ENCODE measurements at places on chromosomes 7 and 10.

GRCh38 chr10:98489561-98490481 lies 43.1 kb upstream of the HPS1 start:
- DNase-seq: no peak

DNA sequence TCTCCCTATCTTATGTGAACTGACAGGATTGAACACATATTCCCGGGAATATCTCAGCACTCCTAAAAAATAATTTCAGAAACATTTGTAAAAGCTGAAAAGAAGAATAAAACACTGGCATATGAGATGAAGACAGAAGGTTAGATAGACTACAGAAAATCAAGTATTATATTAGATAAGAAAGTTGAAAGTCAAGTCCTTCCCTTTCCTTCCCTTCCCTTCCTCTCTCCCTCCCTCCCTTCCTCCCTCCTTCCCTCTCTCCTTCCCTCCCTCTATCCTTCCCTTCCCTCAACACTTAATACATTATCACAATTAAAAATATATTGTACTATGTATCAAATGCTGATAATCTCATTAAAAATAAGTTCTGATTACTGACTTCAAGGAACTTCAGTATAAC lies 122.5 kb downstream of the CTNNA3 start:
- DNase-seq: no peak

- DNase-seq: no peak
Measured at GRCh38 chr10:118214776-118215175, 127.3 kb downstream of the FAM204A start.

- no peak for DNase-seq
Measured at GRCh38 chr10:126179637-126180036, 208.6 kb downstream of the ADAM12 start.

DNA sequence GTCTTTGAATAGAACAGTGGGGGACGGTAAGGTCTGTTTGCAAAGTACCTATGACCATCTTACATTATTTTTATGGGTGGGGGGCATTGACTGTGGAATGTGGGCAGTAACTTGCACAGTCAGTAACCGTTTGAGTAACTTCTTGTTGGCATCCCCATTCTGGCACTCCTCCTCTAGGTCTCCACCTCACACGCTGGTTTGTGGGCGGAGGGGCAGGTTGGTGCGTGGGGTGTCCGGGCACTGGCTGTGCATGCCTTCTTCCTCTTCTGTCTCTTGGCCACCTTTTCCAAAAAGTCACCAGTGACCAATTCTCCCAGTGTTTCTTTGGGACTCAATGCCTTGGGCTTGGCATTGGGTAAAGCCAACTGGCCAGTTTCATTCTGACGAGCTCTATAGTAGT lies 43.6 kb downstream of the DNAJB6 start:
- DNase-seq: no peak

- no peak for DNase-seq
Measured at GRCh38 chr10:112898540-112899390, 51.3 kb upstream of the TCF7L2 start.

DNA sequence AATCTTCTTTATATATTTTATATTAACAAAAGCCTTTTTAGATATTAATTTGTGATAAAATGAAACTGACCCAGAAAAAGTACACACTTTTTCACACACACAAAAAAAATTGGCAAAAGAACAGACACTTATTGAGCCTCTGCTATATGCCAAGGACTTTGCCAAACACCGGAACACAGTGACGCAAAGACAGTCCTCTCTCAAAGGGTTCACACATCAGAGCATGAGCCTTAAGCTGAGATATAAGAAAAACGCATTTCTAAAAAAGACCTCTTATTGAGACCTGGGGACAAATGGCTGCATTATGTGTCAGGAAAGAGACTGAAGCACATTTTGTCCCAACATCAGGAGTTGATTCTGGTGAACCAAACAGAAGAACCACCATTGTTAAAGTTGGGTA lies 24.0 kb upstream of the ABCB4 start:
- DNase-seq: no peak
